8988T (cell line): ENCODE measurements at places on chromosomes 2 and 18.

- no peak for DNase-seq
Measured at GRCh38 chr2:104781151-104781550, 72.8 kb upstream of the POU3F3 start.

GRCh38 chr2:241563981-241564595 is 5.5 kb downstream of the BOK start:
- no peak for DNase-seq

DNA sequence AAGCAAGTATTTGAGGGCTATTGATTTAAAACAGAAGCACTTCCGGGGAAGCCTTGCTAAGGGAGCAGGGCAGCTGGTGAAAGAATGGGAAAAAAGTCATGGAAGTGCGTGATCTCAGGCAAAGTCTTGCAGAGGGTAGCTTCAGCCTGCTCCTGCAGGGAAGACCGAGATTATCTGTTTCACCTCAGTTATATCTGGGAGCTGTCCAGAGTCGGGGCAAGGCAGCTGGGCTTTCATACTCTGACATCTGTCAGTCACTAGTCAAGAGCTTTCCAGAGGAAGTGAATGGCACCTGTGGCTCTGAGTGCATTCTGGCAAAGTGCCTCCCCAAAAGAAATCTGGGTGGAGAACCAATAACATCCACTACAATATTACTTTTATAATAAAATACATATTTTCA is 8.7 kb downstream of the NXPH2 start:
- DNase-seq = no peak

- no peak for DNase-seq
Measured at GRCh38 chr2:132741754-132742153, 71.7 kb upstream of the LYPD1 start.

DNA sequence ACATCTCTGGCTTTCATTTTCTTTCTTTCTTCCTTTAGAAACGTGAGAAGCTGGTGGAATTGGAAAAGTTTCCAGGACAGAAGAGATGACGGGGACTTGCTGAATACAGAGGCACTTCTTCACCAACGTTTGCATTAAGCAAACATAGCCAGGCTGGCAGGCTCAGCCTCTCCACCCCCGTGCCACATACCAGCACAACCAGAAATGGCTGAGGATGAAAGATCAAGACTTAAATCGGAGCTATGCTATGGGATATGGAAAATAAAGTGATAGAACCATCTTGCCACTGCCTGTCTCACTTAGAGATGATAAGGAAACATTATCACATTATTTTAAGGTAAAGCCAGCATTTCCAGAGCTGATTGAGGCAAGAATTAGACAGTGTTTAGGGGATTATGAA is 483.3 kb downstream of the BCL11A start:
- no peak for DNase-seq
